Neuronal stem cell (in vitro differentiated cells): ENCODE measurements at places on chromosomes 6 and 20.

DNA sequence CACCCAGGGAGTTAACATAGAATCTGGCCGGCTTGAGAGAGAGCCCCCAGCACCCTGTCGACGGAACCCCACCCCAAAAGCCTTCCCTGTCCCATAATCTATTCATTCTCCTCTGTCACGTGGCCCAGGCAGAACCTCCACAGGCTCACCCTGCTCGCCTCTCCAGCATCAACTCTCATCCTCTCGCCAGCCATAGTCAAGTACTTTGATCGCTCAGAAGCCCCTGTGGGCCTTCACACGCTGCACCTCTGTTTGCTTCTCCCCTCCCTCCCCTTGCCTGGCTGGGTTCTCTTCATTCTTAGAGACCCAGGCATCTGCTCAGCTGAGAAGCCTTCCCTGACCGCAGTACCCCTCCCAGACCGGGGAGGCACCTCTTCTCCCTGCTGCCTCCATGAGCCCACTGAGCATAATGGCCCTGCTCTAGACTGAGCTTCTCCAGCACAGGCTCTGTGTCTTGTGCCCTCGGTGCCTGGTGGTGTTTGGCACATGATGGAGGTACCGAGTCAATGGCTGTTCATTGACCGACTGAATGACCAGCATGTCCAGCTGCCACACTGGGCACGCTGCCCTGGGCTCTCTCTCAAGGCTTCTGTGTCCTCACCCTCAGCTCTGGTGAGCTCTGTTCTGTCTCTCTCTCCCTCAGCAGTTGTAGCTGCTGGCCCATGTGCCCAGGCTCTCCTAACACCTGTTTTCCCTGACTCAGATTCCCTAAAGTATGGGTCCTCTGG lies 33.7 kb downstream of the PKIG start:
- no peaks in the 10 kb centered on the region for H3K27me3 ChIP-seq
- peak overlapping the region; percentile 0 for H3K4me3 ChIP-seq
- no peak overlapping the region for H3K27ac ChIP-seq
- DNase-seq: no peak
- H3K4me1 ChIP-seq: no peaks in the 10 kb centered on the region

- H3K36me3 ChIP-seq: no peaks in the 10 kb centered on the region
- H3K27me3 ChIP-seq: no peaks in the 10 kb centered on the region
- no peak for DNase-seq
- no peak overlapping the region for H3K27ac ChIP-seq
- no peak overlapping the region for H3K4me3 ChIP-seq
These were observed 37.9 kb upstream of the IRAK1BP1 start for GRCh38 chr6:78829407-78829806.

- DNase-seq: no peak
- H3K27me3 ChIP-seq: no peaks in the 10 kb centered on the region
- H3K27ac ChIP-seq: no peak overlapping the region
- no peak overlapping the region for H3K4me3 ChIP-seq
- no peaks in the 10 kb centered on the region for H3K36me3 ChIP-seq
- H3K4me1 ChIP-seq: no peaks in the 10 kb centered on the region
These were observed 263.8 kb downstream of the ALDH8A1 start for GRCh38 chr6:134686071-134686470.

DNA sequence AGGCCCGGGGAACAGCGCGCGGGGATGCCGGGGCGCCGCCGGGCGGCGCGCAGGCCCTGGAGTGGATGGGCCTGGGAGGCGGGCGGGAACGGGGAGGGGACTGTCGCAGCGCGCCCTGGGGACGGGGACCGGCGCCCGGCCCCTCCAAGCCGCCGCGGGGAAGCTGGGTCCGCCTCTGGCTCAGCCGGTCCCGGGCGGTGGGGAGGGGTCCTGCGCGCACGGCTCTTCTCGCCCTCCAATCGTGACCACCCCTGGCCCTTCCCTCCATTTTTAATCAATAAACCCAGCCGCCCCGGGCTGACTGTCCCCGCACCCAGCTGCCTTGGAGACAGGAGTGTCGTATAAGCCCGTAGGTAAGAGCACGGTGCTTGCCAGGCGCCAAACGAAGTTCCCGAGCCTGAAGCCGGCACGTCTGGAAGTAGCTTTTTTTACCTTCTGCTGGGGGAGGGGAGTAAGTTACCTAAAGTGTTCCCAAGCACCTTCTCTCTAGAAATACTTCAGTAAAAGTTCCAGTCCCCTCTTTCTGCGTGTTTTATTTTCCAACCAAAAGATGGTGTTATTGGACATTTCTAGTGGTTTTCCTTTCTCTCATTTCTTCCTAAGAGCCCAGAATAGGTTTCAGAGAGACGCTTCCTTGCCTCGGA lies 780 bp upstream of the TAF4 start:
- H3K27ac ChIP-seq: peak overlapping the region; percentile 89
- H3K4me3 ChIP-seq: peak overlapping the region; percentile 63
- H3K4me1 ChIP-seq: peaks cover 15% of the 10 kb centered on the region
- no peaks in the 10 kb centered on the region for H3K27me3 ChIP-seq

DNA sequence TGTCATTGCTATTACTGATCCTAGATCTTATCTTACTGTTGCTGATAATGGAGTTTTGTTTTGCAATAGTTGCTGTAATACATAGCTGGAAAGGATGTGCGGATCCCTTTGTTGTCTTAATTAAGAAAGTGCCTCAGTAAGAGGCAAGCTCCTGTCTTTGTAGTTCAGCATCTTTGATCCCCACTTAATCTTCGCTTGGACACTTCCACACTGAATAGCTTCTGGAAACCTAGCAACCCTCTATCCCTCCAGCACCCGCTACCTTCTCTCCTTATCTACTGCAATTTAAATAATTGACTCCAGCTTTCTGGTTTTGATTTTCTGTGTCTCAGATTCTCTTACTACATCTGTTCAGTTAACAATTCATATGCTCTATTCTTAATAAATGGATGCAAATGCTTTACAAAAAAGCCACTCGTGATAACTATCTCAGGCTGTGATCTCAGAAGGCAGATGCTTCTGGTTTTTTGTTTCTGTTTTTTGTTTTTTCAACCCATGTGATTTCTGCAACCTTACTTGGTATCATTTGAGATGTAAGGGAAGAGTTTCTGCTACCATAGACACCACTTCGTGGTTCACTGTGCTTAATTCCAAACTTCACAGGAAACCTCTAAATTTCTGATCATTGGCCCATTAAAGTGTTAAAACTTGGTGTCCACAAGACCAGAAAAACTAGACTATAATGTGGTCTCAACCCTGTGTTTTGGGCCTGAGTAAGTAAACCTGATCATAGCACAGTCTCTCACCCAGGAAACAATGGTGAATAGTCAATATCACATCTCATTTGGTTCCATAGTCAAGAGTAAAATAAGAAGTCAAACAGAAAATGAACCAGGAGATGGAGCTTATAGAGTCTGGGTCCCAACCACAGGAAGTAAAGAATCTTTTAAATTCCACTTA lies 352.1 kb upstream of the SOX4 start:
- H3K4me3 ChIP-seq: no peak overlapping the region
- H3K27me3 ChIP-seq: no peaks in the 10 kb centered on the region
- no peak for DNase-seq
- H3K36me3 ChIP-seq: no peaks in the 10 kb centered on the region
- no peak overlapping the region for H3K27ac ChIP-seq

DNA sequence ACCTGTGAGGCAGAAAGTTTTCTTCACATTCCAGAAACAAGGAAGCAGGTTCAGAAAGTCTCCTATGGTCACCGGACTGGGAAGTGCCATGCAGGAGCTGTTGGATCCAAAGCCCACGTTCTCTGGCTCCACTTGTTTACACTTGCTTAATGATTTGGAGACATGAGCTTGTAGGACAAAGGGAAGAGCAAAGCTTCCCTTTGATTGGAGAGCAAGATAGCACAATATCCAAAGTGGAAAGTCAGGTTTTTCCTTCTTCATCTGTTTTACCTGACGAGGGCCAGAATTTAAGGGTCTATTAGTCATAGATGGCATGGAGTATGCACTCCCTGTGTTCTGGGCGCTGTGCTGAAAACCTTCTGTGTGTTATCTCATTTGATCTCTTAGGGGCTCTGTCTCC lies 81.2 kb downstream of the PDE7B start:
- DNase-seq: no peak
- H3K4me3 ChIP-seq: no peak overlapping the region
- no peaks in the 10 kb centered on the region for H3K36me3 ChIP-seq
- no peak overlapping the region for H3K27ac ChIP-seq
- no peaks in the 10 kb centered on the region for H3K4me1 ChIP-seq

- H3K4me3 ChIP-seq: peak overlapping the region; percentile 85
- DNase-seq: no peak
- H3K36me3 ChIP-seq: peaks cover 10% of the 10 kb centered on the region
- H3K27ac ChIP-seq: no peak overlapping the region
These were observed 1.0 kb upstream of the APMAP start for GRCh38 chr20:24993337-24994185.

- H3K4me3 ChIP-seq: no peak overlapping the region
- no peaks in the 10 kb centered on the region for H3K27me3 ChIP-seq
- DNase-seq: no peak
- no peak overlapping the region for H3K27ac ChIP-seq
These were observed 143.2 kb downstream of the MCHR2 start for GRCh38 chr6:99850841-99851240.

DNA sequence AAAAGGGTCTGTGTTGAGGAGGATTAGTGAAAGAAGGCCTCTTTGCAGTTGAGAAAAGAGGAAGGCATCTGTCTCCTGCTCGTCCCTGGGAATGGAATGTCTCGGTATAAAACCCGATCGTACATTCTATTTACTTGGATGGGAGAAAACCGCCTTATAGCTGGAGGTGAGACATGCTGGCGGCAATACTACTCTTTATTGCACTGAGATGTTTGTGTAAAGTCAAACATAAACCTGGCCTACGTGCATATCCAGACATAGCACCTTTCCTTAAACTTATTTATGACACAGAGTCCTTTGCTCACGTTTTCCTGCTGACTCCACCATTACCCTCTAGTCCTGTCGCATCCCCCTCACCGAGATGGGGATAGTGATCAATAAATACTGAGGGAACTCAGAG lies 4.5 kb downstream of the TDP2 start:
- no peak for DNase-seq
- no peaks in the 10 kb centered on the region for H3K27me3 ChIP-seq
- peak overlapping the region; percentile 59 for H3K27ac ChIP-seq
- peaks cover 10% of the 10 kb centered on the region for H3K4me1 ChIP-seq
- no peak overlapping the region for H3K4me3 ChIP-seq

- no peaks in the 10 kb centered on the region for H3K36me3 ChIP-seq
- no peaks in the 10 kb centered on the region for H3K27me3 ChIP-seq
- H3K4me1 ChIP-seq: no peaks in the 10 kb centered on the region
- no peak for DNase-seq
These were observed 619.0 kb downstream of the PHF3 start for GRCh38 chr6:64254558-64254957.

DNA sequence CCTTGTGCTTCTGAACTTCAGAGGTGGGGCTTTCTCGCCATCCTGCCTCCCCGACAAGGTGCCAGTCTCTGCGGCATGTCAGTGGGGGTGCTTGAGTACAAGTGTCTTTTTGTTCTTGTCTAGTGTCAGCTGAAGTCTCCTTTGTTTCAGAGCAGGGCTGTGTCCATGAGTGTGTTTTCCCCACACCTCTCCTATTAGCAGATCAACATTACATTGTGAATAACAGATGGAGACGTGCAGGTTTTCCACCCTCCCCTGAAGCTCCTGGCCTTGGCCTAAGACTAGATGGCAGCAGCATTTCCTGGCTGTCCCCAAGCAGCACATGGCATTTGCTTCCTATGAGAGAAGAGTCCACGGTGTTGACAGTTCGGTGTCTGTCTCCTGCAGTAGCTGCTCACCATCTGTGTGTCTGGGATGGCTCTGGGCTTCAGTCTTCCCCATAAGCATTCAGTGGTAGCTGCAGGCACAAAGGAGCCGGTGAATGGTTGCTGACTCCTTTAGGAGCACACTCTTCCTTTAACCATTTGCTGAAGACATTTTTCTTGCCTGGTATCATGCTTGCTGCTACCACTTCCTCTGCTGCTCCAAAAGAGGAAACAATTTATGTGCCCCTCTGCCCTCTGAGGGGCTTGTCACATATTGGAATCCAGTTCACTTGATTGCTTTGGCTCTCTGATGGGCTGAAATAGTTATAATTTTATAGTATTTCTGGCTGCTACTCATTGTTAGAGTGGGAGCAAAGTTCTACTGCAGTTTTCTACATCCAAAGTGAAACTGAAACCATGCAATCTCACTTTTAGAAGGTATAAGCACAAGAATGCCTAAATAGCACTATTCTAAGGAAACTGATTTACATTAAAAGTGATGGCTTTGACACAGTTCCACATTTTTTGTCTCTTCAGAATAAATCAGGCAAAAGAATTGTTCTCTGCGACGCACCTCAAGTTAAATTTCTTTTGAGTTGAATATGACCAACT lies 913.0 kb downstream of the C6orf118 start:
- no peaks in the 10 kb centered on the region for H3K36me3 ChIP-seq
- no peak overlapping the region for H3K4me3 ChIP-seq
- H3K27ac ChIP-seq: peak overlapping the region; percentile 74

DNA sequence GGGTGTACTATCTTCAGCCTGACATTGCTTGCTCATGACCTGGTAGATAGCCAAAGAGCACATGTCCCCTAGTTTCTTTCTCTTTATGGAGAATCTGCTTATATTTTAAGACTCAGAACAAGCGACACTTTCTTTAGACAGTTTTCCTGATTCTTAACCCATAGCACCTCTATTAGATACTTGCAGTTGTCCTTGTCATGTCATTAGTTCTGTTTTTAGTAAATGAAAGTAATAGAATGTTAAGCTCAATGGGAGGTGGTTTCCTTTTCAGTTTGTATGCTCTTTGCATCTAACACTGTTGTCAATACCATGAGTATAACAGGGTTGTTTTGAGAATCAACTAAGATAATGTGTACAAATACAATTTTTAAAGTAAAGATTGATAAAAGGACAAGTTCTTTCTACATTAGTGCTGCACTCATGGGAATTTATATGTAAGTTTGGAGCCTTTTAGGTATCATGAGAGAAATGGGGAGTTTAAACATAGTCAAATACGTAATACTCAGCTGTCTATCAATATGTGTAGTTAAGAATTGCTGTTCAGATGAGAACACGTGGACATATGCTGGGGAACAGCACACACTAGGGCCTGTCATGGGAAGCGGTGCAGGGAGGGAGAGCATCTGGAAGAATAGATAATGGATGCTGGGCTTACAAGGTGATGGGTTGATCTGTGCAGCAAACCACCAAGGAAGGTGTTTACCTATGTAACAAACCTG lies 124.3 kb downstream of the GRM1 start:
- no peaks in the 10 kb centered on the region for H3K36me3 ChIP-seq
- peaks cover 3% of the 10 kb centered on the region for H3K4me1 ChIP-seq
- no peak overlapping the region for H3K4me3 ChIP-seq
- no peak for DNase-seq
- no peaks in the 10 kb centered on the region for H3K27me3 ChIP-seq

GRCh38 chr6:7721649-7722048 lies 4.2 kb upstream of the BMP6 start:
- no peak for DNase-seq
- H3K27ac ChIP-seq: no peak overlapping the region
- H3K4me1 ChIP-seq: no peaks in the 10 kb centered on the region
- peaks cover 29% of the 10 kb centered on the region for H3K27me3 ChIP-seq
